Activated naive CD4-positive, alpha-beta T cell (primary cell): ENCODE measurements at places on chromosomes 2 and 18.

GRCh38 chr2:190615555-190616200 lies 33.2 kb upstream of the NAB1 start:
- DNase-seq = no peak

- no peak for DNase-seq
Measured at GRCh38 chr2:239602290-239603282, 201.8 kb upstream of the HDAC4 start.

- no peak for DNase-seq
Measured at GRCh38 chr2:217150236-217150635, 290.4 kb upstream of the TNP1 start.

GRCh38 chr2:186691231-186691630 lies 2.6 kb upstream of the FAM171B start:
- no peak for DNase-seq

- no peak for DNase-seq
Measured at GRCh38 chr18:68219872-68220271, 495.0 kb downstream of the TMX3 start.

DNA sequence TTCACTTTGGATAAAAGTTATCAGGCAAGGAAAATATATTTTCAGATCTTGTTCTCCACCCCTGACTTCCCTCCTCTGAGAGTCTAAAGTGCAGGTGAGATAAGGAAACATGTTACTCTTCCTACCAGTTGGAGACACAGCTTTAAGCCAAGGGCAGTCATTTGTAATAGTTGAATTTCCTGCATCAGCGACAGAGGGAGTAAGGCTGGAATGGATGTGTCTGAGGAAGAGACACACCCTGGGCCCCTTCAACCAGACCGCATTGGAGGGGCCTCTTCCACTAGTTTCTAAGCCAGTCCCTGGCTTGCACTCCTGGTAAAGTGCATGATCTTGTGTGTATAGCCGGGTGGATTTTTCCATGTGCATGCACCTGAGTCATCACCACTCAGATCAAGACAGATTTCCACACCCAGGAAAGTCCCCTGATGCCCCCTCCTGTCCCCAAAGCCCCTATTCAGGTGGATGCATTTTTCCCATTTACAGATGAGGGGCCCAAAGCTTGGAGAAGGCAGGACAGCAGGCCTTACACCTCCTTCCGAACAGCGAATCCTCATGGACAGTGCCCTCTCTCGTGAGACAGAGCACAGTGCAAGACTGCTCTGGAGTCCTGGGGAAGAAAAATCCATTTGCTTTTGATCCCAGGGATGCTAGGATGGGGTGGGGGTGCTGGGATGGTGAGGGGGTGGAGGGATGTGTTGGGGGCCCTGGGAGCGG lies 66.7 kb upstream of the SH3RF3 start:
- DNase-seq = no peak

- DNase-seq = no peak
Measured at GRCh38 chr2:221293949-221294742, 278.0 kb downstream of the EPHA4 start.

- DNase-seq = no peak
Measured at GRCh38 chr2:44324971-44325426, 36.3 kb downstream of the PREPL start.

GRCh38 chr18:74453642-74454198 lies 3.4 kb downstream of the DIPK1C start:
- no peak for DNase-seq

GRCh38 chr2:112096098-112096497 lies 41.0 kb downstream of the TMEM87B start:
- DNase-seq = no peak

- DNase-seq = no peak
Measured at GRCh38 chr18:74294526-74294925, 2.8 kb upstream of the CYB5A start.

GRCh38 chr2:109065391-109065734 lies 63.6 kb upstream of the SH3RF3 start:
- no peak for DNase-seq

DNA sequence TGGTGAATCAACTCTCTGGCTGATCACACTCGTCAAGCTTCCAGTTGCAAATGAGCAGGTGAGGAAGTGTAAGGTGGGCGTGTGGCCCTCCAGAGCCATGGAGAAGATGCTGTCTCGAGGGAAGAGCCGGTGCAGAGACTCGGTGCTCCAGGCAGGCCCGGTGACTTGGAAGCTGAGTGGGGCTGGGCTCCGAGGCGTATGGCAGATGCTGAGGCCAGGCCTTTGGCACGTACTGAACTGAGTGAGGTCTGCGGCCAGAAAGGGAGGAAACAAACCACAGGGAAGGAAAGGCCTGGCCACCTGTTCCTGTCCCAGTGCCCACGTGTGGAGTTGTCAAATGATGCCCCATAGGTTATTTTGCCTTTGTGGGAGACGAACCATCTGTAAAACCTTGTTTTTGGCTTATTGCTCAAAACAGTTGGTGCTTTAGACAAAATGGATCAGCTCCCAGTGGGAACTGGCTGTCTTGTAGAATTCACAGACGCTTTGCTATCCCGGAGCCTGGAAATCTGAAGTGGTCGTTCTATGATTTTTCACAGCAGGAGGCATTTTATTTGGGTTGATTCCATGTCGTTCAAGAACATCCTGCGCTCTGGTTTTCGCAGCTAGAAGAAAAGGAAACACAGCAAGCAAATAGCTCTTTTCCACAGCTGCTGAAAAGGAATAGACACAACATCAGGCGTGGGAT lies 117.5 kb upstream of the TMEM18 start:
- DNase-seq = no peak

DNA sequence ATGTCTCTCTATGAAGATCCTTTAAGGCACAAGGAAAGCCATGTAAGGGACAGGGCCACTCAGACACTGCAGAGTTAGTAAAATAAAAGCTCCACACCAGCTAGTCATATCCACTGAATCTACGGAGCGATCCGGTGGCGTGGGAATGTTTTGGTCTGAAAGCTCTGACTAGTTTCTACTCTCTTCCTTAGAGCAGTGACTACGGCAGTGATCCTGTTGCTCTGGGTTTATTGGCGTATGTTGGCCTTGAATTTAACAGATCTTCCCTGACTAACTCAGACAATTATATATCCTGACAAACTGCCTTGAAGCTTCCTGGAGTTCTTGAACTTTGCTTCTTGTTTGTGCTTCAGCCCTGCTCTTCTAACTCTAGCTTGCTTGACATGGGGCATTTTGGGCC lies 115.3 kb upstream of the FZD5 start:
- DNase-seq = no peak

- no peak for DNase-seq
Measured at GRCh38 chr2:161556440-161556839, 67.8 kb upstream of the SLC4A10 start.
